ENCODE measurements at places on chromosomes 3 and 15.

- no peak for DNase-seq
These were observed 47.8 kb downstream of the CCDC54 start for GRCh38 chr3:107425033-107425432.

DNA sequence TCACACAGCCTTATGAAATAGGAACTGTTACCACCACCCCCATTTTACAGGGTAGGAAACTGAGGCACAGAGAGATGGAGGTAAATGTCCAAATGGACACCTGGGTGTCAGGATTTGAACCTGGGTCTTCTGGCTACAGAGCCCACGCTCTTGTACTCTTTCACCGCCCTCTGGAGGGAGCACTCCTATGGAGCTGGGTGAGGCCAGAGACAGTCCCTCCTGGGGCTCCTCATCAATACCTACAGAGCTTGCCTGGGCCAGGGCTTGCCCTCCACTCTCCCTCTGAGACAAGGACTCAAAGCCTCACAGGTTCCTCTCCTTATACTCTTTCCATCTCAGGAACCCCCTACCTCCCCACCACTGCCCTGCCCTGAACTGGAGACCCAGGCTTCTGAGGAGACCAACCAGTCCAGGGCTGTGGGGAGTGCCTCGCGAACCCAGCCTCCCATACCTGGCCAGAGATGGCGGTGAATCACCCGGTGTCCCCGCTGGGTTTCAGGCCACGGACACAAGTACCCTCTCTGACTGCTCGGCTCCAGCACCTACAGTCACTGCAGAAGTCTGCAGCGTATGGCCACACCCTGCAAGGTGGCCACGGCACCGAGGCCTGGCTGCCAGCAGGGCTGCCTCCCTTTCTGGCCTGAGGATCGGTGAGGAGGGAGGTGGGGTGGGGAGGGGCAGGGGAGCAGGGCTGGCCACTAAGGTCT lies 22.1 kb upstream of the ATP2B2 start:
- no peak for DNase-seq

DNA sequence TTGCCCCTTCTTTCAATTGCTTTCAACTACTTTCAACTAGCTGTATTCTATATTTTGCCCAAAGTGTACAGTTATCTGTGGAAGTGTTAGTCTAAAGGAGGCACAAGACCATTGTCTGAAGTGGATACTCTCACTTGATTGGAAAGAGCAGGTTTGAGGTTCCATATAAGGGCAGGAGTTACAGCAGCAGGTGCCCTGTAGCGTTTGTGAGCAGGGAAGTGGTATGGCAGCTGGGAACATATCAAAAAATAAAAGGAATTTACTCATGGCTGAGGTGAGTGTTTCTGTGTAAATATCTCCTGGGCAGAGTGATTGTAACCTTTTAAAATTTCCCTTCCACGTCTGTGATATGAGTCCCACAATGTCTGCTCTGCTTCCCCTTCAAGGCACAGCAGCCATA lies 38.5 kb upstream of the DNAJC13 start:
- no peak for DNase-seq

GRCh38 chr3:30495172-30496065 lies 111.0 kb upstream of the TGFBR2 start:
- DNase-seq = no peak

- no peak for DNase-seq
These were observed 183.2 kb upstream of the STAC start for GRCh38 chr3:36197151-36197550.

- no peak for DNase-seq
These were observed 785.5 kb upstream of the ARRDC4 start for GRCh38 chr15:97174886-97175540.

GRCh38 chr15:66401130-66402021 lies 14.7 kb downstream of the MAP2K1 start:
- DNase-seq = no peak

GRCh38 chr3:26106228-26106627 lies 316.3 kb downstream of the OXSM start:
- DNase-seq = no peak

GRCh38 chr15:42182961-42183360 lies 25.1 kb downstream of the VPS39 start:
- no peak for DNase-seq

DNA sequence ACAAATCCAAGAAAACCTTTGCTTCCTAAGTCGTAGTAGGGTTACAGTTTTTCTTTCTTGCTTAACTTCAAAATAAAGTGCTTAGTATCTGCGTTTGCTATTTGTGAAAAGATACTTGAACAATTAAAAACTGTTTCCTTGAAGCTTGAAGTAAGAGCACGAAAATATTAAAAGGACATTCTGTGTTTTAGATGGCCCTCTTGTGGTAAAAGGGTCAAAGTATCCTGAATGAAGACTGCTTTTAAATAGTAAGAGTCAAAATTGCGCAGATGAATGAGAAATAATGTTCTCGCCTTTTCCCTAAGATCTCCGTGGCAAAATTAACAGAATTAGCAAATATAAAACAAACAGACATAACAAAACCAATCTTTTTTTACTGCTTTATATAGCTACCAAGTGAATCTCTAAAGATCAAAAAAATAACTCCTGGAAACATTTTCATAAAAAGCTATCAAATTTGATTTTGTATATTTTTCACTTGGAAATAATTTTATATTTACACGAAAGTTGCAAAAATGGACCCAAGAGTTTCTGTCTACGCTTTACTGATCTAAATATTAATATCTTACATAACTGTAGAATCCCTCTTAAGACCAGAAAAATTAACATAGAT lies 175.4 kb downstream of the MBNL1 start:
- DNase-seq = no peak

DNA sequence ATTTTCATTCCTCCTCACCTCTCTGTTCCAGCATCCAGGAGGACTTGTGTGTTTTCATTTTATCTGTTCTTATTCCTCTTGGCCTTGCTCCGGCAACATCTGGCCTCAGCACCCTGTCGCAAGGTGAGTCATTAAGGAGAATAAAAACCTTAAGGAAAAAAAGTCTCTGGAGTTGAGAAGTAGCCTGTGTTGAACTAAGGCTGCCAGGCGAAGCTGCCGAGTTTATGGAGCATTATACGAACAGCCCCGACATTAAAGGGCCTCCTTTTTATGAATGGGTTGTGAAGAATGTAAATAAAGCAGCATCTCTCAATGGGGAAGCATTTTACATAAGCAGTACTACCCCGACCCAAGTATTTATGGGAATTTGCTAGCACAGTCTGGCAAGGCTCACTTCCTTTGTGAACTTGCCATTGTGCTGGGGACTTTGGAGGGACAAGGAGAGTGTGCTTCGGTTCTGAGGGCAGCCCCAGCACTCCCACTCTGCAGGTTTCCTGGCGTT lies 4.7 kb downstream of the BAHD1 start:
- no peak for DNase-seq

- DNase-seq = no peak
These were observed 630.4 kb upstream of the TBL1XR1 start for GRCh38 chr3:177827511-177828207.

GRCh38 chr3:67458408-67458807 lies 196.0 kb downstream of the SUCLG2 start:
- no peak for DNase-seq

DNA sequence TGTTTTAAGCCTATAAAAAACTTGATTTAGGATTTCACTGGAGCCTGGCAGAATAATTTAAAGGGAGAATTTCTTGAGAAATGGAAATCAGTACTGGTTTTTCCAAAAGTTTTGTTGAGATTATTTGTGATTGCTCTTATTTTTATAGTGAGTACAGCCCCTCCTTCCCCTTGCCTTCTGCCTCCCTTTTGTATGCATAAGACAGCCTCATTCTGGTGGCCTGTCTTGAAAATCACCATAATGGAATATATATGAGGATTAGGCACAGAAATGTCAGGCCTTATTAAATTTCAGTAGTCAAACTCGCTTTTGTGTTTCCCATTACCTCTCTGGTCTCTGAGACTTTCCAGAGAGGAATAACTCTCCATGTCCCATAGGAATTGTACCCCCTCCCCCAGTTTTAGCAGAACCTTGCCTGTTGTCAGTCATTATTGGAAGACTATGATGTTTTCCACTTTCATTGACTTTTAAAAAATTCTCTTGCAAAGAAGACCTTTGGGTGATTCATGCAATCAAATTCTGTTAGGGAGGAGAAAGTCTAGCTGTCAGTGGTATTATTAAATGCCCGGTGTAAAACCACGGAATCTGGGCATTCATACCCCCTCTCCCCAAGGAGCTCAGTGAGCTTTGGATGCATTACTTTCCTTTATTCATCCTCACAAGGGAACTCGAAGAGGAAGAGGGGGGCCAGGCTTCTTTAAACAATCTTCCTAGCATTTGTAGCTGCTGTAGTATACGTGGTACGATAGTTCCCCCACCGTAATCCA lies 171.6 kb upstream of the TSC22D2 start:
- no peak for DNase-seq

DNA sequence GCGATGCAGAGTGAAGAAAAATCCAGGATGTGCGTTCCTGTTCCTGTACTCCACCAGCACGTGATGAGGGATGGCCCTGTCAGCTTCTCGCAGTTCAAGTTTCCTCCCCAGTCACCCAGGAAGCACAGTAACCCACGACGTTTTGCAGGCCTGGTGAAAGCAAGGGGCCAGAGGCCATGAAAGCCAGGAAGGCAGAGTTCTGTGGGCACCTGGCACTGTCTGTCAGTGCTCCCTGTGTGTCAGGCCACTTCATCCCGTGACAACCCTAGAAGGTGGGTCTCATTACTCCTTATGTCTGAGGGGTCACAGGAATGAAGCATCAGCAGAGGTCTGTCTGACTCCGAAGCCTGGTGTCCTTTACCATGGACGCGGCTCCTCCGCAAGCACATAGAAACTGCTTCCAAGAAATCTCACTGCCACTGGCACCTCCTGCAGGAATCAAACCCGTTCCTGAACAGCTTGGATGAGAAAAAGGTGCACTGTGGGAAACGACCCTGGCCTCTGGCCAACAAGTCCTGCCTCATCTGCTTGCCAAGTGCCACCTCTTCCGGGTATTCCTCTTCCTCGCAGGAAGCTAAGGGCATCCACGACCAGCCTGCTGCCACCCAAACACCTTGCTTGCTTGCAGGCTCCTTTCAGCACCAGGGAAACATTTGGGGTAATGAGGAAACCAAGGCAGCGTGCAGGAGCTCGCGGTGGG lies 14.6 kb downstream of the RAB43 start:
- DNase-seq = no peak
